IMR-90 (cell line): ENCODE measurements at places on chromosomes 7 and 10. TPM values are rescaled to one million over a fixed set of nuclear protein-coding genes. Genes with fewer than 3 reads are reported as not detected.

DNA sequence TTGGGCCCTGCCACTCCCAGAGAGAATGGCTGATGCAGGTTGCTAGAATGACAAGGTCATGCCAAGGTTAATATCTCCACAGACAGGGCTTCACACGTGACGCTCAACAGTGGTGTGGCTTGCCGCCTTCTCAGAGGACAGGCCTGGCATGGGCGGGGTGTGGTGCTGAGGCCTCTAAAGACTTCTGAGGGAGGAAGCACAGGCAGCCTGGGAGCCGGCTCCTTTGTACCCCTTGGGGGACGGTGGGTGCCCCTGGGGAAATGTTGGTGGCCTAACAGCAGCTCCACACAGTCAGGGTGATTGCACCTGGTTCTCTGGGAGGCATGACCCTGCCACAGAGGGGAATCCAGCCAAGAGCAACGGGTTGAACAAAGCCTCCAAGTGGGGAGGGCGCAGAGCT is 115.1 kb downstream of the PKD1L1 start:
- no peaks in the 10 kb centered on the region for H3K4me1 ChIP-seq
- H3K27me3 ChIP-seq: peaks cover 26% of the 10 kb centered on the region
- H3K27ac ChIP-seq: no peak overlapping the region
- no peaks in the 10 kb centered on the region for H3K36me3 ChIP-seq
- no peak overlapping the region for H3K4me3 ChIP-seq

GRCh38 chr10:21194510-21194993 is 297.4 kb upstream of the NEBL start:
- no peaks in the 10 kb centered on the region for H3K4me1 ChIP-seq
- DNase-seq: no peak
- H3K4me3 ChIP-seq: no peak overlapping the region
- no peaks in the 10 kb centered on the region for H3K27me3 ChIP-seq
- no peaks in the 10 kb centered on the region for H3K36me3 ChIP-seq

DNA sequence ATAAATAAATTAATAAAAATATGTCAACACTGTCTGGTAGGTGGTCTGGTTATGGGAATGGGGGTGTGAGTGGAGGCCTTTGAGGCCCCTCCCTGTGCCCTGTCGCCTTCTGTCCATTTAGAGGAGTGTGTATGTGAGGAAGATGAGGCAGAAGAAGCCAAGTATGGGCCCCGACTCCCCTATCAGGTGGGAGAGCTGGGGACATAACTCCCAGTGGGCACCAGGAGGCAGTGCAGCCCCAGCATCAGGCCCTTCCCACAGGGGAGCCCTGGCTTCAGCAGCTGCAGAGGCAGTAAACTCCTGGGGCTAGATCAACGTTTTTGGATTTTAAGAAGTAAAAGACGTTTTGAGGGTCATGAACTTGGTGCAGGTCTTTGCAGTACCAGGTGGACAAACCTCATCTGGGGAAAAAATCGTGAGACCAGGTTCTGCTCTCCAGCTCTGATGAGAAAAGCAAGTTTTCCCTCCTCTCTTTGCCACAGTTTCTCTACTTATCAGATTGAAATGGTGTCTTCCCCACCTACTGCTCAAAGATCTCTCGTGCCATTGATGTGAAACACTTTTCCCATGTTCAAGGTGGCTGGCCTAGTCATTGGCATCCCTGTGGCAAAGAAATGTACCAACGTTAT is 167.8 kb upstream of the EEPD1 start:
- peaks cover 2% of the 10 kb centered on the region; the same call in 1 of the 2 replicates for H3K4me1 ChIP-seq
- DNase-seq: peak; percentile 70
- no peak overlapping the region for H3K27ac ChIP-seq
- H3K27me3 ChIP-seq: peaks cover 11% of the 10 kb centered on the region
- H3K36me3 ChIP-seq: no peaks in the 10 kb centered on the region

DNA sequence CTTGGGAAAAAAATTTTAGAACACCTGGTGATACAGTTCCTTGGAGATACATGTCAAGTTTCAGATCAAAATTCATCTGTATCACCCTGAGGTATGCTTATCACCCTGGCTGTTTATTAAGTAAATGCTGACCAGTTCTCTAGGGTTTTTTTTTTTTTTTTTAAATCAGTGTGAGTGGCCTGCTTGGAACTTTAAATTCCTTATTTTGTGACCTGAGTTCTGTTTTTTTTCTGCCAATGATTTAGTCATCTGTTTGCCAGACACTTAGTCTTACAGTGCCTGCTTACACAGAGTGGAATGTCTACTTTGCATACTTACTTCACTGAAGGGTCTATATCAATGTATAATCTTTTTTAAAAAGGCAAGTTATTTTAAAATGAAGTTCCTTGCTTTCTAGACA is 1.8 kb downstream of the TSPAN13 start:
- no peaks in the 10 kb centered on the region for H3K27me3 ChIP-seq
- no peak overlapping the region for H3K4me3 ChIP-seq
- H3K4me1 ChIP-seq: no peaks in the 10 kb centered on the region
- peak; percentile 36 for DNase-seq
- H3K27ac ChIP-seq: no peak overlapping the region

SPACDR gene
- total RNA-seq: 0.54 and 1.1 TPM in 2 replicates

TLX1 gene
- total RNA-seq: not detected in 2 replicates

TMEM229A gene
- not detected in 2 replicates for total RNA-seq

FOXI2 gene
- total RNA-seq: not detected in 2 replicates

ZC3HAV1L gene
- 4.5 and 4.7 TPM in 2 replicates for total RNA-seq

DNA sequence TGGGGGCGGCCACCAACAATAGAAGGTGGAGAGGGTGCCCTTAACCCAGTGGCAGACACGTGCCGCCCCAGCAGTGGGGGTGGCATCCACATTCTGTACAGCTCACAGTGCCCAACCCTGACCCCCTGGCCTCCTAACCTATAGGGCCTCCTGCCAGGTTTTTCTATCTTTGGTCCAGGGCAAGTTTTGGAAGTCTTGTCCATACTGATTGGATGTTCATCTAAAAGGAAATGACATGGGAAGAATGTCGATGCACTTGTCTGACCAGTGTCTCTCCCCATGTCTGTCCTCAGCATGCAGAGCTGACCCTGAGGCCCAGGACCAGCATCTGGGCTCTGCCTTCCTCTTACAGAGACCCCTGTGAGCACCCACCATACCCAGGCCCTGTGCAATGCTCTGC is 32.3 kb upstream of the ANTXRL start:
- no peak overlapping the region for H3K27ac ChIP-seq
- H3K4me3 ChIP-seq: no peak overlapping the region
- no peaks in the 10 kb centered on the region for H3K36me3 ChIP-seq
- 0 out of 2 replicates have a peak, but pooled peaks cover 2% of the 10 kb centered on the region for H3K4me1 ChIP-seq
- H3K27me3 ChIP-seq: peaks cover 12% of the 10 kb centered on the region

DNA sequence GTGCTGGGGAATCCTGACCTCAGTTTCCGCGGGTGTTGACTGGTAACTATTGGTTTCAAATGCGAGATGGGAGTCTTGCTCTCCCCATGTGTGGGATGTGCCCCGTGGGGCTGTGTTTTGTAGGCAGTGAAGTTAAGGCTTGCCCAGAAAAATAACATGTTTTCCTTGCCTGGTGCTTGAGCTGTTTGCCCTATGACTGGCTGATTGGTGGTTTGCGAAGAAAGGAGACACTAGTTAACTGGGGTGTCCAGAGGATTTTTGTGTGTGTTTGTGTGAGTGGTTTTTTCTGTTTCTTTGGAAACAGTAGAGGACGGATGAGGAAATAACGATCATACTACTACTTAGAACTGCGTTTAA is 61.9 kb downstream of the CREB5 start:
- no peak overlapping the region for H3K27ac ChIP-seq
- H3K4me1 ChIP-seq: peaks cover 2% of the 10 kb centered on the region; the same call in 1 of the 2 replicates

KCNH2 gene
- 0.56 and 0.90 TPM in 2 replicates for total RNA-seq

DNA sequence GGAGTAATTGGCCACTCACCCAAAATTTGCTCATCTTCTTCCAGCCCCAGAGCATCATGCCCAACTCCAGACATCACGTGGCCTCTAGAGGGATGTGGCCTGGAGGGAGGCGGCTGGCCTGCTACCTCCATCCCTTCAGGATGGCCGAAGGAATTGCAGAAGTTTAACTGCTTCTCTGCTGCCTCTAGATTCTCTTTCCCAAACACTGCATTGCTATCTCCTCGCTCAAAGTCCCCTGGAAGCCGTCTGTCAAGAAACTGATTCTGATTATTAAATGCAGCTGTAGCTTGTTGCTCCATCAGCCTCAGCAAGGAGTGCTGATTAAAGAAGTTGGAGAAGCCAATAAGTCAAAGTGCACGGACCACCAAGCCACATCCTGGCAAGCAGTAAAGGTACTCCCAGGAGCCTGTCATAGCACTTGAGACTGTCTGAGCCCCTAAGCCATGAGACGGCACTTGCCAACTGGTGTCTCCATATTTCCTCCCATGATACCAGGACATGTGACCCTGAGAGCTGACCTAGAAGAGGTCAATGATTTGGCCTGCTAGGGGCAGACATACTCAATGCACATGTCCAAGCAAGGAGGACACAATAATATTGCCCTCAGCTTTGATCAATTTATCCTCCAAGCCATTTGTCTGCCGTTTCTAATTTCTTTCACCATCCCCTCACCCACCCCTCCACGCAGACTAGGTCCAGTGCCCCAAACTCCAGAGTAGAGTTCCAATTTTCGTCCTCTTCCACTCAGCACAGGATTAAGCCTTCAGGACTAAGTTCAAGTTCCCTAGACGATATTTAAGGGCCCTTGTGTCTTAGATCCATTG is 84.2 kb downstream of the TBXAS1 start:
- no peaks in the 10 kb centered on the region for H3K27me3 ChIP-seq
- H3K36me3 ChIP-seq: peaks cover 3% of the 10 kb centered on the region; the same call in 1 of the 2 replicates
- peaks cover 34% of the 10 kb centered on the region for H3K4me1 ChIP-seq
- H3K4me3 ChIP-seq: no peak overlapping the region
- DNase-seq: no peak

- no peak overlapping the region for H3K27ac ChIP-seq
- H3K4me3 ChIP-seq: no peak overlapping the region
- H3K4me1 ChIP-seq: no peaks in the 10 kb centered on the region
- H3K27me3 ChIP-seq: peaks cover 14% of the 10 kb centered on the region
- DNase-seq: no peak
- H3K36me3 ChIP-seq: no peaks in the 10 kb centered on the region
Measured at GRCh38 chr7:73364006-73364728, 36.2 kb downstream of the FKBP6 start.

DNA sequence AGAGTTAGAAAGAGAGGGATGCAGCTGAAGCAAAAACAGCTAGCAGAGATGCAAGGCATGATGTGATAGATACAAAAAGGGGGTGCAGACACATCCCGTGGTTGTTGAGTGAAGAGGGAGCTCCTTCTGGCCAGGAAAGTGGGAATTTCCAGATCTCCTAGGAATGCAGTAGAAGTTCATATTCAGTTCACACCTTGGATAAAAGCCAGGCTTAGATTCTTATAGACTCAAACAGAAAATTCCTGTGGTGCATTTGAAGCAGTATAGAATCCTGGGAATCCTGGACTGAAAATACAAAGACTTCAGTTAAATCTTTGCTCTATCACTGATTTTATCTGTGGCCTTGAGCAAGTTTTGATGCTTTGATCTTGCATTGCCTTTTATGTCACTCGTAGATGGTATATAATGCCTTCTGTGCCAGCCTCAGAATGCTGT is 33.9 kb downstream of the SGPL1 start:
- peak overlapping the region; percentile 39; the same call in 1 of the 2 replicates for H3K27ac ChIP-seq
- peaks cover 16% of the 10 kb centered on the region for H3K4me1 ChIP-seq
- no peak overlapping the region for H3K4me3 ChIP-seq
- peaks cover 15% of the 10 kb centered on the region for H3K36me3 ChIP-seq
- peak; percentile 95 for DNase-seq

DNA sequence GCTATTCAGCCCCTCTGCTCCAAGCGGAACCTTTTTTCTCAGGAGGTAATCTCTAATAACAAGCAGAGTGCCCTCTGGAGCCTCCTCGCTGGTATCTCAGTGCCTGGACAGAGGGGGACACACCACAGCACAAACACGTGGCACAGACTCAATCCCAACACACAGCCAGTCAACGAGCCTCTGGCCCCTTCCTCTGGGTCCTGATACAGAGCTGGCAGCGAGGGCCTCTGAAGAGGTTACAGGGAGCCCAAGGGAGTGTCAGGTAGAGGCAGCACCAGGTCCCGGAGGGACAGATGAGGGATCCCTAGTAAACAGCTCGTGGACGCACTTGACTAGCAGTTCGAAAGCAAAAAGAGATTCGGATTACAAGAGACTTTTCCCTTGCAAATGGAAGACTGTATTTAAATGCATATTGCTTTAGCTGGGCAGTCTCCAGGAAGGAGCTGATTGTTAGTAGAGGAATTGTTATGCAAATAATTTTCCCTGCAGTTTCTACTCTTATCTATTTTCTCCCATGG is 14.1 kb downstream of the CXCL12 start:
- H3K4me3 ChIP-seq: no peak overlapping the region
- DNase-seq: no peak
- H3K4me1 ChIP-seq: peaks cover 2% of the 10 kb centered on the region; the same call in 1 of the 2 replicates
- H3K36me3 ChIP-seq: peaks cover 10% of the 10 kb centered on the region; the same call in 1 of the 2 replicates

DNA sequence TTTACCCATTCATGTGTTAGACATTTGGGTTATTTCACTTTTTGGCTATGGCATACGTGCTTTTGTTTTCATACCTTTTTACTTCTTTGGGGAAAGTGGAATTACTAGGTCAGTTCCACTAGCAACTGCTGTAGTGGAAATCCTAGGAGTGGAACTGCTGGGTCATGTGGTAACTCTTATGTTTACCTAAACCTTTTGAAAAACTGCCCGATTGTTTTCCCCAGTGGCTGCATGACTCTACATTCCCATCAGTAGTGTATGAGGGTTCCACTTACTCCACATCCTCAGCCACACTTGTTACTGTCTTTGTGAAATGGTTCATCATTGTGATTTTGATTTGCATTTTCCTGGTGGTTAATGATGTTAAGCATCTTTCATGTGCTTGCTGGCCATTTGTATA is 82.3 kb downstream of the TAX1BP1 start:
- H3K27me3 ChIP-seq: no peaks in the 10 kb centered on the region
- H3K4me1 ChIP-seq: no peaks in the 10 kb centered on the region
- H3K4me3 ChIP-seq: no peak overlapping the region
- H3K27ac ChIP-seq: no peak overlapping the region
- DNase-seq: no peak
- H3K36me3 ChIP-seq: 0 out of 2 replicates have a peak, but pooled peaks cover 5% of the 10 kb centered on the region

DNA sequence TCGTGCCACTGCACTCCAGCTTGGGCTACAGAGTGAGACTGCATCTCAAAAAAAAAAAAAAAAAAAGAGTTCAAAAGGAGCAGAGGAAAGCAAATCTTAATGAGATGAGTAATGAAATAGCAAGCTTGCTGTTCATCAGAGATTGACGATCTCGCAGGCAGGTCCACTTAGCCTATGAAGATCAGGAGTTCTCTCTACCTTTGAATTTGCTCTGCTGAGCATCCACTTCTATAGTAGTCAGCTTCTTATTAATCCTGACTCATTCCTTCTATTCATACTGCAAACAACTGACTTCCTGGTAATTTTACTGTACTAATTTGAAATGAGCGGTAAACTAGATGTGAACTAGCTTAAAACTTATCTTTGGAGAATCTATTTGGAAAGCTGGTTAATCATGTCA is 1014.6 kb downstream of the GATA3 start:
- H3K27me3 ChIP-seq: no peaks in the 10 kb centered on the region
- H3K4me3 ChIP-seq: no peak overlapping the region
- DNase-seq: no peak
- no peak overlapping the region for H3K27ac ChIP-seq

- no peak overlapping the region for H3K4me3 ChIP-seq
- H3K4me1 ChIP-seq: no peaks in the 10 kb centered on the region
Measured at GRCh38 chr7:20697351-20697750, 81.9 kb downstream of the ABCB5 start.

- H3K27me3 ChIP-seq: no peaks in the 10 kb centered on the region; the same call in 1 of the 2 replicates
- no peak overlapping the region for H3K27ac ChIP-seq
- no peak for DNase-seq
- H3K4me3 ChIP-seq: no peak overlapping the region
Measured at GRCh38 chr7:108166687-108167086, 36.5 kb upstream of the LAMB4 start.

AKR1C3 gene
- 0.18 and 0.28 TPM in 2 replicates for total RNA-seq

MDFIC gene
- total RNA-seq: 29.7 and 35.0 TPM in 2 replicates

GRCh38 chr7:106421181-106421762 is 136.5 kb upstream of the NAMPT start:
- peak overlapping the region; percentile 93 for H3K27ac ChIP-seq
- DNase-seq: peak; percentile 95
- H3K36me3 ChIP-seq: no peaks in the 10 kb centered on the region
- no peak overlapping the region for H3K4me3 ChIP-seq
- peaks cover 24% of the 10 kb centered on the region for H3K4me1 ChIP-seq
